M059J (cell line): ENCODE measurements at places on chromosomes 2 and 18. TPM values are rescaled to one million over a fixed set of nuclear protein-coding genes. Genes with fewer than 3 reads are reported as not detected.

GRCh38 chr2:57343391-57344006, 703.1 kb upstream of the VRK2 start:
- peak; percentile 59 for DNase-seq

DNA sequence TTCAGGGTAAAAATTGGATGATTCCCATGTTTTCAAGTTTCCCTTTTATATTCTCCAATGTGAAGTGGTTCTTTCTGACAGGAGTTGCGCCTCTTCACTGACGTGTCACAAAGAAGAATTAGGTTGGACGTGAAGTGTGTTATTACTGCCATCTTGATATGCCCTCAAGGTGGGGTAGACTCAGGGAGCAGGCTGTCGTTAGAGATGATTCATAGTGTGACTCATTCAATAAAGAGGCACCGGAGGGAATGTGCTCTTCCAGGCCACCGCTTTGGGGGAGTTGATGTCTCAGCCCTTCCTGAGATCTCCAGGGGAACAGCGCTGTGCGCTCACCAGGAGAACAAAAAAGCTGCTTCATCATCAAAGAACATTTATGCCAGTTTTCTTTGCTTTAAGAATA, 3.6 kb upstream of the DGKD start:
- peak; percentile 99 for DNase-seq

- DNase-seq = no peak
These were observed 58.6 kb downstream of the FANCL start for GRCh38 chr2:58182527-58182926.

DNA sequence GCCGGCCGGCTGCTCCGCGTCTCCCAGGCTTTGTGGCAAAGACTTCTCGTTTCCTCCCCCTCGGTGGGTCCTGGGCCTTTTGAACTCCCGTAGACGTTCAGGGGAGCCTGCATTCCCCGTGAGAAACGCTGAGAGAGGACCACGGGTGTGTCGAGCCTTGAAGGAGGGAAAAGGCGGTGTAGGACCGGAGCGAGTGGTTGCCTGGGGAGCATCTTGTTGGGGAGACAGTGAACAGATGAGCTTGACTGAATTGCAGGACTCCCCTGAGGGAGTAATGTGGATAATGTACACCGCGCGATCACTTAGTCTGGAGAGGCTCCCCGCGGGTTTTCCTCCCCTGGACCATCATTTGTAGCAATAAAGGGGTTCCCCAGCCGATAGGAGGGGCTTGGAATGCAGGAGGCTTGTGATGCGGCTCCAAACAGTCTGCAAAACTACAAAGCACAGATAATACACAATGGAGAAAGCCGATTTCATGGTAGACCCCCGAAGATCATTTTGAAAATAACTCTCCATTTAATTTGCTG, 769 bp downstream of the ALMS1 start:
- DNase-seq = no peak

- DNase-seq = no peak
These were observed 602.3 kb downstream of the TMEM182 start for GRCh38 chr2:103364177-103364576.

GRCh38 chr2:72694715-72695496, 130.9 kb downstream of the EXOC6B start:
- DNase-seq = peak; percentile 78

DNA sequence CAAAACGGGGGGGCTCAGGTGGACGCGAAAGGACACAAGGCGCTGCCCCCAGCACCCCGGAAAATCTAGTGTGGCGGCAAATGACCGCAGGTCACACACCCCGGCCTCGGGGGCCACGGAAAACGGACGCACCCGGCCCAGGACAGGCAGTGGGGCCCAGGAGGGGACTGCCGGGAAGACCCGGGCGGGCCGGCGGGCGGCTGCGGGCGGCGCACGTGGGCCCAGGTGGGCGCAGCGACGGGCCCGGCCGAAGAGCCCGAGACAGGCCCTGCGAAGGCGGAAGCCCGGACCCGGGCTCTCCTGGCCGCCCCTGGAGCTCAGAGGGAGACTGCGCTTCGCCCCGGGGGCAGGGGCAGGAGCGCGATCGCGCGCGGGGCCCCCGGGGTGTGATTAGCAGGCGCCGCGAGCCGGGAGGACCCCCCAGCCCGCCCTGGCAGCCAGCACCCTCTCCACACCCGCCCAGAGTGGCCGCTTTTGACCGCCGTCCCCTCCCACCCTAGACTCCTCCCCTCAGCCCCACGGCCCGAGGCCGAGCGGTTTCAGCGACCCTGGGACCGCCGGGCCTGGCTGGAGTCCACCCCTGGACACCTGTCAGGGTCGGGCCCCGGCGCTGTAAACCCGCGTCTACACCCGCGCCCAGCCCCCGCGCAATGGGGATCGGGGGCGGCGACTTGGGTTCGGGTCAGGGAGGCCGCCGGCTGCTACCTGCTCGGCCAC, 773 bp downstream of the MBP start:
- DNase-seq = peak; percentile 36

DNA sequence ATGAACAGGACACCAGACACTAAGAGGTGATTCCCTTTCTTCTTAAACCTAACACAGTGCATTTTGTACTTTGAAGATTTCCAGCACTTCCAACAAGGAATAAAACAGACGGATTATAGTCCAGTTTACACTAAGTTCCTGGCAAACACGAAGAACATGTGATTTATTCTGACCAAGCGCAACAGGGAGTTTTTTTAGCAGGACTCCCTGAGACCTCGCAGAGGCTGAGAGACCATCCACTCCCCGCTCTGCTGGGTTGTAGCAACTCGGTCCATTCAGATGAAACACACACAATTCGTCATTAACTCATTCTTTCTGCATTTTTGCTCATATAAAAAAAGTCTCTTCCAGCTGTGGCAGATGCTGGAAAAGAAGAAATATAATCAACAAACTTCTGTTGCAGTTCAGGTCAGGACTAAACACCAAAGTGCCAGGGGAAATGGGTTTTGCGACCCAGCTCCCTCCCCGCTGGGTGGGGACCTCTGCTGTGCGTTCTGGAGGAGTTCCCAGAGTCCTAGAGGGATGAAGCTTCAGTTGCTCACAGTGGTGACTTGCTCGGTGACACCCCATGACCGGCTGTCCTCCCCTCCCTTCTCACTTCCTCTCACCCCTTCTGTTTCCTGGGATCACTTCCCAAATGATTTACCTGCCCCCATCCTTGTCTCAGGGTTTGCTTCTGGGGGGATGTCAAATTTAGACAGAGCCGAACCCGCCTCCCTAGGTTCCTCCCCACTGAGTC, 52.5 kb downstream of the KCNF1 start:
- DNase-seq = no peak

- peak; percentile 69 for DNase-seq
These were observed 48.6 kb downstream of the RNU4ATAC start for GRCh38 chr2:121579309-121579708.

TOGARAM2 gene
- total RNA-seq = not detected in 2 replicates

HOXD3 gene
- total RNA-seq = 0.12 and 0.30 TPM in 2 replicates

SLC25A52 gene
- total RNA-seq = not detected in 2 replicates

C1D gene
- 49.3 and 62.1 TPM in 2 replicates for total RNA-seq

HJURP gene
- 58.4 and 80.4 TPM in 2 replicates for total RNA-seq

FHOD3 gene
- 8.1 and 13.1 TPM in 2 replicates for total RNA-seq

ABCG5 gene
- total RNA-seq = not detected in 2 replicates
